ENCODE measurements at places on chromosomes 5 and 9. TPM values are rescaled to one million over a fixed set of nuclear protein-coding genes. Genes with fewer than 3 reads are reported as not detected.
A peak's percentile ranks its signal among the peaks of the same experiment; 100 is the strongest.

- DNase-seq, result peak; percentile 71
- peaks cover 23% of the 10 kb centered on the region for H3K4me1 ChIP-seq
Observed at GRCh38 chr9:504921-505740, 290.5 kb downstream of the DOCK8 start.

GRCh38 chr9:116558818-116559540 is 128.1 kb upstream of the TRIM32 start:
- H3K36me3 ChIP-seq, result no peaks in the 10 kb centered on the region
- H3K27ac ChIP-seq, result no peak overlapping the region
- no peaks in the 10 kb centered on the region for H3K27me3 ChIP-seq
- H3K4me3 ChIP-seq, result no peak overlapping the region

GRCh38 chr5:137344723-137345322 is 154.3 kb downstream of the SPOCK1 start:
- H3K27ac ChIP-seq, result no peak overlapping the region
- H3K4me3 ChIP-seq, result no peak overlapping the region
- H3K4me1 ChIP-seq, result no peaks in the 10 kb centered on the region
- H3K36me3 ChIP-seq, result no peaks in the 10 kb centered on the region
- DNase-seq, result peak; percentile 70

DNA sequence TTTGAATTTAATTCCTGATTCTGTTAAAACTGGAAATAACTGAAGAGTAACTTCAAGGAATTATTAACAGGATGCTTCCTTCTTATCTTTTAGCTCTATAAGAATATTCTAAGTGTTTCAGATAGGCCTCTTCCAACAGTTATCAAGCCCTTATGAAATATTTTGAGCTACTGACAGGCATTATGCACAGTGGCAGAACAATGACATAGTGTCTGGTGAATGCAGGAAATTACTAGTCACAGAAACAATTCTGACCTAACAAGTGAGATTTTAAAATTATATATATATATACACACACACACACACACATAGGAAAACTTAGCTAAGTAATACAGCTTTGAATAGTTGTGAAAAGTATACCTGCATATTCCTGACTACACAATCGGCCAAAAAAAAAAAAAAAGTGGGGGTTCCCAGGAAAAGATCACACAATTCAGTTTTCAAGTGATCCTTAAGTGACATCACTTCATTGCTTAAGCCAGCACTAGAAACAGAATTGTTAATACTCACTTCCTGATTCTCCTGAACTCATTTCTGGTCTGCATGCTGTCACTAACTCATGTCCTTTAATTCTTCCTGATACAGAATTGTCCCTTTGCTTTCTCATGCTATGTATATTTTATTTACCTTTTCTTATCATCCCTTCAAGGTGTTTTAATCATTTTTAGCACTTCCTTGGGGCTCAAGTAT is 77.3 kb downstream of the SLC25A46 start:
- H3K27me3 ChIP-seq, result no peaks in the 10 kb centered on the region
- no peak overlapping the region for H3K4me3 ChIP-seq
- H3K27ac ChIP-seq, result no peak overlapping the region

GRCh38 chr9:103798620-103799019 is 295.5 kb upstream of the SMC2 start:
- DNase-seq, result no peak
- H3K27ac ChIP-seq, result no peak overlapping the region
- no peaks in the 10 kb centered on the region for H3K4me1 ChIP-seq

- peaks cover 3% of the 10 kb centered on the region for H3K36me3 ChIP-seq
- no peaks in the 10 kb centered on the region for H3K27me3 ChIP-seq
- H3K27ac ChIP-seq, result peak overlapping the region; percentile 75
- no peak overlapping the region for H3K4me3 ChIP-seq
Observed at GRCh38 chr5:173954671-173955521, 34.1 kb upstream of the C5orf47 start.

DNA sequence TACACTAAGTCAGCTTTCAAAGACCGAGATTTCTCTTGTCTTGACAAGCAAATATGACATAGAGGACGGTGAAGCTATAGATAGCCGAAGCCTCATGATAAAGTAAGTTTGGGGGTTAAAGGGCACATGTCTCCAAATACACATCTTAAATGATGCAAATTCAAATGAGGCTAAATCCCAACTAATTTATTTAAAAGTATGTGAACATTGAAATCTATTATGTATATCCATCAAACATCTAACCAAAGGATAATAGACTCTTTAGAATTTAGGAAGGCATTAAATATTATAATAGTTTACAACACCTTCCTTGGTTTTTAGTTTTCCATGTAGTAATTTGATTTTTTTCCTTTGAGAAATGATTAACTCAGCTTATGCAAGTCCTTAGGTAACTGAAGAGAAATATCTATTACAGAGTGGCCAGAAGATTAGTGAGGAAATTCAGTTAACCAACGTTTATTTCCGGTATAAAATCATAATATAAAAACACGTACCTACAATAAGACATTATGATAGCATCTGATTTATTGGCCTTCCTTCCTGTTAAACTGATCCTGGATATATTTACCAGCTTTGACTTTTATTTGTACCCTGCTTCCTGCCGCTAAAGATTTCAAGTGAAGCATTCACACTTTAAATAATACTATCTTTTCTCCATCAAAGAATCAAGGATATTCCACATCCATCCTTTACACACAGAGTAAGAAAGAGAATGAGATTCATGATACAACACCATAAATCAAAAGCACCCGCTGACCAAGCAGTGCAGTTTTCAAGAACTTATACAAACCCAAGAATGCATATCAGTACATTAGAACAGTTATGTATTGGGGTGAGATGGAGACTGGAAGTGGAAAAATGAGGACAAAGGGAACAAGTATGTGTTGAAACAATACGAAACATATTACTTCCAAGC is 31.9 kb upstream of the F2R start:
- no peaks in the 10 kb centered on the region for H3K36me3 ChIP-seq
- no peaks in the 10 kb centered on the region for H3K27me3 ChIP-seq
- no peak overlapping the region for H3K4me3 ChIP-seq
- H3K27ac ChIP-seq, result no peak overlapping the region
- H3K4me1 ChIP-seq, result no peaks in the 10 kb centered on the region

DNA sequence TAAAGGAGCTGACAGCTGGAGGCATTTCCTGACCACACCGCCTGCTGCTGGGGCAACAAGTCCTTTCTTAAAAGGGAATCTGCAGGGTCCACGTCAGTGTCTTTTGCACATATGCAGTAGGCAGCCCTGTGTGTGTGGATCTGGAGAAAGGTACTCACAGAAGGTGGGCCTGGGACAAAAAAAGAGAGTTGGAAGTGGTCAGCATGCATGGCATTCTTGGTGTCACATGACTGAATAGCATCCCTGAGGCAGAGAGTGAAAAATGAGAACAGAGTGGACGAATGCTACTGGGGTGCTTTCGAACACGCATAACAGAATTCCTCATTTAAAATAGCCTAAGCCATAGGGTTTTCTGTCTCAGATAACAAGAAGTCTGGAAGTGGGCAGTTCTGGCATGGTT is 47.0 kb downstream of the DNAJC21 start:
- H3K4me3 ChIP-seq, result no peak overlapping the region
- H3K27me3 ChIP-seq, result no peaks in the 10 kb centered on the region
- no peaks in the 10 kb centered on the region for H3K36me3 ChIP-seq
- no peak overlapping the region for H3K27ac ChIP-seq
- DNase-seq, result no peak
- no peaks in the 10 kb centered on the region for H3K4me1 ChIP-seq

DNA sequence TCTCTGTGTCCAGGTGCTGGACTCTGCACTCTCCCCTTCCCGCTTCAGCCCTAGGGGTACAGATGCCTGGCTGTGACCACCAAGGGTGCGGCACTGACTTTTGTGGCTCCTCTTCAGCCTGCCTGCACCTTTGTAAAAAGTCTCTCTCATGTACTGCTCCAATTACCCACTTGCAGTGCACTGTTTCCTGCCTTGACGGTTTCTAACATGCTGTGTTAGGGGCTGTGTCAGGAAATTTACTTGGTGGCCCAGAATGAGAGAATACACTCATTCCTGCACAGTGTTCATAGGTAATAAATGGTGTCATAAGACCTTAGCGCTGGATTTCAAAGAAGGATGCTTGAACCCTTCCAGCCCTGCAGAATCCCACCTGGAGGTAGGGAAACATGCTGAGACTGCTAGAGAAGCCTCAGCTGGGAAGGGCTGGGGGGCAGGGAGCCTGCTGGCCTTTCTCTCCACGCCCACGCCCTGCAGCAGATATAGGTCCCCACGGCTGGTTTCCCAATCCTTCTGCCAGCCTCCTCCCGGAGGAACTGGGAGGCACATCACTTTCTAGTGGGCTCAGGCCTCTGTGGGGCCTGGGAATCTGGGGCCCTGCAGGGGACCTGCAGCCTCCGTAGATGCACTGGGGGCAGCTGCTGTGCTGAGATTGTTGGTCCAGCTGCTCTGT is 17.6 kb upstream of the HRH2 start:
- H3K27ac ChIP-seq, result no peak overlapping the region
- no peak overlapping the region for H3K4me3 ChIP-seq
- H3K4me1 ChIP-seq, result no peaks in the 10 kb centered on the region
- H3K36me3 ChIP-seq, result no peaks in the 10 kb centered on the region

DNA sequence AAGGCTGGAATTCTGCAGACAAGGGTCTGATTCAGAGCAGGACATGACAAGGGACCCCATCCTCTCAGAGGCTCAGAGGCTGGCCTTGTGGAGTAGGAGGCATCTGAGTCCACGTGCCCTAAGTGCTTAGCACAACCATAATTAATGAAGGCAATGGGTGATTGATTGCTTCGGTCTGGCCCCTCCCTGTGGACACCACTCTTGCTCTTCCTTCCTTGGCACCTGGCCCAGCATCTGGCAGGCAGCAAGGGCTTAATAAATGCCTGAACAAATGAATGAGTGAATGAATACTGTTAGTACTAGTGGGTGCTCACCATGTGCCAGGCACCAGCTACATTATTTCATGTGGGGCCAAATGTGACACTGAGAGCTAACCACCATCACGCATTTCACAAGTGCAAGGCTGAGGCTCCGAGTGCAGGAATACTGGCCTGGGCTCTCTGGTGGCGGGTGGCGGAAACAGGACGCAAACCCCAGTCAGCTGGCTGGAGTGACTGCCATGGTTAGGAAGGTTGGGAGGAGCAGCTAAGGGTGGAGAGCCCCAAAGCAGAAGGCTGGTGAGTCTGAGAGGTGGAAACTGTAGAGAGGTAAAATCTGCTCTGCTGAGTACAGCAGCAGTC is 53.6 kb downstream of the ASS1 start:
- H3K27ac ChIP-seq, result no peak overlapping the region
- no peaks in the 10 kb centered on the region for H3K27me3 ChIP-seq
- H3K4me1 ChIP-seq, result no peaks in the 10 kb centered on the region

DNA sequence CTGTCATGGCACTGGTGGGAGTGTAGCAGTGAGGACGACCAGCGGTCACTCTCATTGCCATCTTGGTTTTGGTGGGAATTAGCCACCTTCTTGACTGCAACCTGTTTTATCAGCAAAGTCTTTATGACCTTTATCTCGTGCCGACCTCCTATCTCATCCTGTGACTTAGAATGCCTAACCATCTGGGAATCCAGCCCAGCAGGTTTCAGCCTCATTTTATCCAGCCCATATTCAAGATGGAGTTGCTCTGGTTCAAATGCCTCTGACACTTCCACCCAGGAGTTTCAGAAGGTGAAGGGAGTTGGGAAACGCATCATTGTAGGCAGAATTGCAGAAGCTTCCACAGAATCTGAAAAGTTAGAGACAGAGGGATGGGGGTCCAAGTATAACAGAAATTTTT is 35.4 kb downstream of the SHC3 start:
- no peak overlapping the region for H3K27ac ChIP-seq
- H3K36me3 ChIP-seq, result no peaks in the 10 kb centered on the region
- H3K27me3 ChIP-seq, result no peaks in the 10 kb centered on the region
- H3K4me1 ChIP-seq, result peaks cover 10% of the 10 kb centered on the region
- DNase-seq, result no peak
- no peak overlapping the region for H3K4me3 ChIP-seq

DNA sequence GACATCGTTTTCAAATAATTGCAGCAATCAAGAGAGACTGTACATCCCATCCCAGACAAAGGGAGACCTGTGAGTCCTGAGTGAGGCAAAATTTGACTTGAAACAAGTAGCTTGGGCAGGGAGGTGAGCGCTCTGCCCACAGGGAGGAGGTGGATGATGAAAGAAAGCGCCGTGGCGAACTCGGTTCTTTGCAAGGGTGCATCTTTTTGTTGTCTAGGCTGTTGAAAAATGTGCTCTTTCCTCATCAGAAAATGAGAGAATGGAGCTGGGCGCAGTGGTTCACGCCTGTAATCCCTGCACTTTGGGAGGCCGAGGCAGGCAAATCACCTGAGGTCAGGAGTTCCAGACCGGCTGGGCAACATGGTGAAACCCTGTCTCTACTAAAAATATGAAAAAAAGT is 150.5 kb downstream of the GAPVD1 start:
- H3K4me1 ChIP-seq, result no peaks in the 10 kb centered on the region
- H3K27ac ChIP-seq, result no peak overlapping the region
- DNase-seq, result no peak
- H3K36me3 ChIP-seq, result no peaks in the 10 kb centered on the region
- no peaks in the 10 kb centered on the region for H3K27me3 ChIP-seq
- H3K4me3 ChIP-seq, result no peak overlapping the region

The FAM221B gene
- not detected for total RNA-seq

The CCDC192 gene
- total RNA-seq, result 0.36 TPM

The TMEM174 gene
- not detected for total RNA-seq

The AJM1 gene
- total RNA-seq, result 8.6 TPM

The PDZD2 gene
- total RNA-seq, result 11.7 TPM

The ARL10 gene
- 14.1 TPM for total RNA-seq

The ABHD17B gene
- 12.4 TPM for total RNA-seq

The PARP8 gene
- 9.3 TPM for total RNA-seq

The ERAP2 gene
- total RNA-seq, result 8.6 TPM

The ENHO gene
- not detected for total RNA-seq

The NOXA1 gene
- 3.3 TPM for total RNA-seq

The SLC26A2 gene
- 6.4 TPM for total RNA-seq

The COL27A1 gene
- 4.3 TPM for total RNA-seq

The CDO1 gene
- 21.4 TPM for total RNA-seq
